ENCODE measurements at places on chromosomes 7 and 10.

- peak; percentile 92 for ATAC-seq
Measured at GRCh38 chr7:43351683-43352082, 231.2 kb upstream of the STK17A start.

DNA sequence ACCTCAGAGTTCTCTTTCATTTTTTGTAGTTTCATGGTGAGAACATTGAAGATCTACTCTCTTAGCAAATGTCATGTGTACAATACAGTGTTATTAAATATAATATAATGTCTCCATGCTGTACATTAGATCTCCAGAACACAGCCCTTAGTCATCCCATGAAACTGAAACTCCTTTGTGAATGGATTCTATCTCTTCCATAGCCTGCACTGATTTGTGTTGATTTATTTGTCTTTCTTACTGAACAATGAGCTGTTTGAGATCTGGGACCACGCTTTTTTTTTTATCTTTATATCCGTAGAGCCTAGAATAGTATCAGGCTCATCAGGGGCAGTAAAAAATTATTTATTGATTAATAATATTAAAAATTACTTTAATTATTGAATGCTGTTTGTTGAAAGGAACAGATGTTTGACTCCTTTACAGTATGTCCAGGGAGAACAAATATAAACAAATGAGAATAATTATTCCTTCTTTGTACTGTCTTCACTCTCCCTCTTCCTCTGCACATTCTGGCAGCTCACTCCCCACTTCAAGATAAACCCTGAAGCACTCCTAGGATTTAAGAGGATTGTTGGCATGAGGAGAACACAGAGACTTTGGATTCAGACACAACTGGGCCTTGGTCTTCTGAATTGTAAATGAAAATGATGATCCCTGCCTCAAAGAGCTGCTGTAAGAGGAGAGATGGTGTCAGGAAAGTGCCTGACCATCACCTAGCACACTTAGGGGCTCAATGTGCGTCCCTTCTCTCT lies 81.6 kb upstream of the MSRB2 start:
- no peak for ATAC-seq

DNA sequence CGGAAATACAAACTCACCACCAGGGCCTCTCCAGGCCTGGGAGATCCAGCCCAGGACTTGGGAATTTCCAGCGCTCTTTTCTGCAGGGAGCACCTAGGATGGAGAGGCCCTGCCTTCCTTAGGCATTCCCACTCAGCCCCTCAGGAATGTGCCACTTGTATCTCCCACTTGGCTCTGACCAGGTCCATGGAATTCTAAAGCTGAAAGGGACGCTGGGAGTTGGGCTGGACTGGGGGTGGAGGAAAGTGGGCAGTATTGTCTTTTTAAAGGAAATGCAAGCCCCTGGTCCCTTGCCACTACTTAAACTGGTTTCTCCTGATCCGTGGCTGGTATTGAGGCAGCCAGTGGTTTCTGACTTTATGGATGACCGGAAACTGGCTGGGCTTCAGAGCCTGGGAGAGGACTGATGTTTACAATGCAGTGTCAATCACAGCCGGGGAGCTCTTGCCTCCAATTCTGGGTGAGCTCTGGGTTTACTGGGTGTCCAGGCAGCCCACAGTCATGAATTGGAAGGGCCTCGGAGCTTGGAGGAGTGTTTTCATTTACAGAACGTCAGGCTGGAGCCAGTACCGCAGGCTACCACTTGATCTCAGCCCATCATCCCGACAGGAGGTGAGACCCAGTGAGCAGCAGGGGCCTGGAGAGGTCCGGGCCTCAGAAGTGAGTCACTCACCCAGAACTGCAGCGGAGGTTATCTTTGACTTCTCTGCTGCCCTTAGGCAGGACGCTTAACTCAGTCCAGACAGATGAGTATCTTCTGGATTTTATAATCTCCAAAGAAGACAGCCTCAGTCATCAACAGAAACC lies 27.3 kb downstream of the AGAP3 start:
- no peak for ATAC-seq

- ATAC-seq = no peak
Measured at GRCh38 chr10:103932971-103933370, 15.0 kb upstream of the STN1 start.

DNA sequence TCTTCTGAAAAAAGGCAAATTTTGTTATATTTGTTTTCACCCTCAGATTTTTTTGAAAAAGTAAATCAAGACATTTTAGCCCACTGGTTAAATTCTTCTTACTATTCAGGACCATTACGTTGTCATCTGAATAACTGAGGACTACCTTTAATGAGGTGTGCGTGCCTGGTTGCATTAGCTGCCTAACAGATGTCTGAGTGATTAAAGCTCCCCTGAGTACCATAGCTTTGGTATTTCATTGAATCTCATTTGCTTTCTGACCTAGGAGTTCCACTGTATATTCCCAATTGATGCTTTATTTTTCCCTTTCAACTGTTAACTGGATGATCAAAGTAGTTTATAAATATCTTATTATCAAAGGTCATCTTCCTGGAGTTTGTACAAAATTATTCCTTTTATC lies 410.0 kb upstream of the SEMA3D start:
- ATAC-seq = no peak

GRCh38 chr7:128906001-128906765 lies 4.3 kb downstream of the KCP start:
- ATAC-seq = no peak

DNA sequence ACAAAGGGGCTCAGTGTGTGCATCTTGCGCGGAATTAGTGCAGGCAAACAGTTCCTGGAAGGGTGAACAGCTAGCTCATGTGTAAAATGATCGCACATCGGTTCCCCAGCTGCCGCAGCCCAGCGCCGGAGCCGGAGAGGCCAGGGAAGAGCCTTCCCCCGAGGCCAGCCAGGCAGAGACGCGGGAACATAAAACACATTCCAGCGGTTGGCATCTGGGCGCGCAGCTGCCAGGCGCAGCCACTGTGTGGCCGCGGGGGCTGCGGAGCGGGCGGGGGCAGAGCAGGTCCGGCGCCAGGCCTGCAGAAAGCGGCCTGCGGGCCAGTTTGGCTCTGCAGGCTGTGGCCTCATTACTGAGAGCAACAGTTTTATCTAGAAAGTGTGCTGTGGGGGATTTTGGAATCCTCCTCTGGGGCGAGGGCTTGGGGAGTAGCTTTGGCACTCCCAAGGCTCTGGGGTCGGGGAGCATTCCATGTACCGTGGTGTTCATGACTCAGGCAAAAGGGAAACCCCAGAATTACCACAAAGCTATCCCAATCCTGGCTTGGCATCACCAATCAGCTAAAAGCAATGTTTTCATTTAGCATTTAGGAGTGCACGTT lies 74.3 kb downstream of the SAMD9 start:
- peak; percentile 86 for ATAC-seq

- ATAC-seq = no peak
Measured at GRCh38 chr10:121062115-121062514, 211.0 kb downstream of the WDR11 start.

DNA sequence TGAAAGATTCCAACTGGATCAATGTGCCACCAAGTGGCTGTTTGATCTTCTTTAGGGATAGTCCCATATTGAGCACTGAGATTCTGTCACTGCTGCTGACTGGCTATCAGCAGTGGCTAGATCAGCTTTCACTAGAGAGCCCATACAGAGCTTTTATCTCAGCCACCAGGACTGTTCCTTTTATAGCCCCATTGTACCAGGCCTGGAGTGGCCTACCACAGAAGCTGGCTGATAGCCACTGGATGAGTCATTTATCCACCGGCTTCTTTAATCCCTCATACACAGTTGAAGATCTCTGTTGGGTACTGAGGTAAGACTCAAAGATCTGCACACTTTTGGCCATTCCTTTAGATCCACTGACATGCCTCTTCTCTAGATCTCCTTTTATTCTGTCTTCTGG lies 1101.1 kb downstream of the SORCS3 start:
- ATAC-seq = no peak

- no peak for ATAC-seq
Measured at GRCh38 chr10:129940617-129941198, 23.4 kb downstream of the EBF3 start.

- peak; percentile 20 for ATAC-seq
Measured at GRCh38 chr7:26081638-26082037, 70.4 kb upstream of the NFE2L3 start.

- ATAC-seq = no peak
Measured at GRCh38 chr7:13560441-13560840, 429.0 kb downstream of the ETV1 start.

DNA sequence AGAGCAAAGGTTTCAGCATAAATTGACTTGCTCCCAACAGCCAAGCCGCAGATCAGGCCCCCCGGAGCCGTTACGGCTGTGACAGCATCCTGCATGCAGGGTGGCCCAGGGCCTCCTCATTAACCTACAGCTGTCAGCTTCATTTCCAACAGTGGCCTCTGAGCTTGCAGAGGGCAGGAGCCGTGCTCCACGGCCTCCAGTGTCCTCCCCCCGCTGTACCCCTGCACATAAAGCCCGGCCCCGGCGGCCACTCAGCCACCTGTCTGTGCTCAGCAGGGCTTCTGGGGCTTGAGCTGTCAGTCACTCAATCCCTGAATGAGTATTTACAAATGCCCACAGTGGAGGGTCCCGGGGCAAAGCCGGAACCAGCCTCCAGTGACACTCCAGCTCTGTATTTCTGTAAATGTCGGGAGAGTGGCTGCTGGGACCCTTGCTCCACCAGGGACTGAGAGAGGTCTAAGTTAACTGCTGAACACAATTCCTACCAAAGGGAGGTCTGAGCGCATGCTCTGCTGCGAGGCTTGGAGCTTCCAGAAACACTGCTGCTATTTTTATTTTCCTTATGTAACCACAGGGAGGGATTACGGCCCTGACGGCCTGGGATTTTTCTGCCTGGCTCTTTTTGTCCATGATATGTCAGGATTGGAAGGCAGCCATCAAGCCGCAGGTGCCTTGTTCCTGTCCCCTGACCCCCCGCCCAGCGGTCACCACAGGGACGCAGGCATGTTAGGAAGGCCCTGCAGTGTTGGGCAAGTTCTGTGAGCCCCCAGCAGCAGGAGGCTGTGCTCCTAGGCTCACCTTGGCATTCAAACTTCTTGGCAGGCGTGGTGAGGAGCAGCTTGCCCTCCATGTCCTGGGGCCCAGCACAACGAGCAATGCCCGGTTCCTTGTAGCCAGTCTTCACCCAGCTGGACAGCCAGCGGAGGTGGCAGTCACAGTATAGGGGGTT lies 165.0 kb downstream of the SLIT1 start:
- no peak for ATAC-seq

DNA sequence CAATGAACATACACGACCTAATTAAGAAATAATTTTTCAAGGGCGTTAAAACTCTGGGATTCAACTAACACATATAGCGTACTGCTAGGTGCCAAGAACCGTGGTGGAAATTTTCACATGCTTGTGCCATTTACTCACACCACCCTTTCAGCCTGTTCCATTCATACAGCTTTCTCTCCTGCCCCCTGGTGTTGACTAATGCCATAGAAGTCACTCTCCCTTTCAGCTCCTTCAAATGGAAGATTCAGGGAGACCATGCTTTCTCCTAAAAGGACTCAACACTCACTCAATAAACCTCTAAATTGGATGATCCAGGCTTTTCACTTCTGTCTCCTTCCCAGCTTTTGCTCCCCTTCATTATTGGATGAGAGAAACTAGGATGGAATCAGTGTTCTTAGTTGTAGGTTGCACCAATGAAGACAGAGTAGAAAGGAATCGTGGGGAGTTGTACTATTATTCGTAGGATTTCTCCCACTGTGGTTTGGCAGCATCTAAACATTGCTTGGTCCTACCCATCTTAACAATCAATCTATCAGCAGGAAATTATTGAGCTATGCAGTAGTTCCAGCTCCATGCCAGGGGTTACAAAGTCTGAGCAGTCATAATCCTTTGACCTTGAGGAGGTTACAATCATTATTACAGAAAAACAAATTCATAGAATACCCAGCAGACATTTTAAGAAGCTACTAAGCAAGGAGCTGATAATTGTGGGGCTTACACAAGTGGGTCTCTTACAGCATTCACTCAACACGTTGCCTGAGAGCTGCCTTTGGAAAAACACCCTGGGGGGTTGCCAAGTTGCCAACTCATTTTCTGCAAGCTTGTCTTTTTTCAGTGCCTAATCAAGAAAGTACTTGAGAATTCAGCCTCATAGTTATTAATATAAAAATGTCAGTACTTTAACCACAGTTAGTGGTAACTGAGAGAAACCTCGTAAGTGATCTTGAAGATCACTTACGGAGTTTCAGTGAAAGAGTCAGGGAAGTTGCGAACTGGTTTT lies 2.8 kb upstream of the PPP1R3C start:
- ATAC-seq = no peak

GRCh38 chr10:76012716-76013327 lies 581.4 kb downstream of the LRMDA start:
- ATAC-seq = no peak

DNA sequence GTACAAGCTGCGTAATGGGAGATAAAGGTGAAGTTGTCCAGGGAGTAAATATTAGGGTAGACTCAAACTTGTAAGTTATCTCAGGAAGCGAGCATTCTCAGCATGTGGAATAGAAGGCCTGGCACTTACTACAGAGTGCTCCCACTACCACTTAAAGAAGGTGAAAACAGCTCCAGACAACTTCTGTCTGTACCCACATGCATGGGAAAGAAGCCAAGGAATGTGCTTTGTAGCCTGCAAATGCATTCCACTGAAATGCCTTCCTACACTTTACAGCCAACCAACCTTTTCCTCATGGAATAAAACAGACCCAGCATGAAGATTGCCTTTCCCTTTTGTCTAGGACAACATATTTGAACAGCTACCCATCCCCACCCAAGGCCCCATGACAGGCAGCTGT lies 45.4 kb upstream of the NPSR1 start:
- peak; percentile 54 for ATAC-seq

DNA sequence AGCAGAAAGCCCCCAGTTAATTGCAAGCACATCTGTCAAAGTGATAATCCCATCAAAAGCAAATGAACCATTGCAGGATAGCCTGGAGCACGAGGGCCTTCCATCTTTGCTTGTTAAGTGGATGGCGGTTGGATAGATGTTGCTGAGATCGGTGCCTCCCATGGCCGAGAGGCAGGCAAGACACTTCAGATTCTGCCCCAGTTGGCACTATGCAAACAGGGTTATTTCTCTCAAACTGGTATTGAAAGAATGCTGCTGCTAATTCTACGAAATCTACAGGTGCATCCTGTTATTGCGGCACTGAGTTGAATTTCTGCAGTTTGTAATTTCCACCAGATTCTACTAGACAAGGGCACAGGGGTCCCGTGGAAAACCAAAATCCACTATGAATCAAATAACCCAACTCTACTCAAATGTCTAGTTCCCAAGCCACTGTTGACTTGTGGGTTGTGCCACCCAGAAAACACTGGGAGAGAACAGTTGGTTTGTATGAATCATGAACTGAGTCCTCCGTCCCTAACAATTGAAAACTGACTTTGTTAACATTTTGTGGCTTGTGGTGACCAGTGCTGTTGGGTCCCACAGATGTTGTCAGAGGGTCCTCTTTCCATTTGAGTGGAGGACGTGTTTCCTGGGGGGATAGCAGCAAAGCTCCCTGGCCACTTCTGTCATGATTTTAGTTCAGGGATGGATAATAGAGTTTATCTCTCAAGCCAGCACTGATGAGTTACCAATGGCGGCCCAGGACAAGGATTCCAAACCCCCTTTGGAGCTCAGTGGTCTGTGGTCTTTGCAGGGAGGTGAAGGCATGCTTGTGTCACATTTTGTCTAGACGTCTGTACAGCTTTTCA lies 7.1 kb upstream of the IL2RA start:
- ATAC-seq = no peak
